ENCODE measurements at places on chromosomes 7 and 10.

DNA sequence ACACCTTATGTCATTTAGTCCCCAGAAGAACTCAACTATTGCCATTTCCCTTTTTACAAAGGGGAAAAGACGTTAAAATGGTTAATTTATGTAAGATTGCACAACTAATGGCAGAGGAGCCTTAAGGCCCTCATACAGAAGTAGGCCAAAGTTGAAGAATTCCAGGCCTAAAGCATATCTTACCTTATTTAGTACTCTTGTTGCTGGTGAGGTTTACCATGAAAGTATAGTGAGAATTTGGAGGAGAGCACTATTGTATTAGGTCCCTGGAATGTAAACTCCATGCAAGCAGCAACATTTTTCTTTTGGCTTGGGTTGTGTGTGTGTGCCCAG, 731 bp upstream of the CRPPA start:
- no peak for DNase-seq

- DNase-seq, result no peak
These were observed 49.3 kb upstream of the AGBL3 start for GRCh38 chr7:134936893-134937510.

- no peak for DNase-seq
These were observed 177.6 kb downstream of the REEP3 start for GRCh38 chr10:63698787-63699150.

DNA sequence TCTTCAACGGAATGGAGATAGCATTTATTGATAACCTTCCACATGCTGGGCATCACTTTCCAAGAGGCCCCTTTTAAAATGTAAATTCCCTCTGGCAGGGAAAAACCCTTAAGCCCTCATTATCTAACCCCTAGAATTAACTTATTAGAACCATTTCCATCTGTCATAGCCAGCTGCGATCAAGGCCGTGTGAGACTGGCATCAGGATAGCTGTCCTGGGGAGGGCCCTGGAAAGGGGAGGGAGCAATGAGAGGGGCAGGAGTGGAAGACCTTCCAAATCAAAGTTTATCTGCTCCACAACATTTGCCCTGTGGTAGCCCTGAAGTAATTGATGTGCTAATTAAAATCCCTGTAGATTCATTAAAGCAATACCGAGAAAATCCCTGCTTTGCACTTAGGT, 45.0 kb upstream of the JAZF1 start:
- DNase-seq, result no peak

- DNase-seq, result no peak
These were observed 29.5 kb downstream of the NAMPT start for GRCh38 chr7:106255246-106255645.

- DNase-seq, result no peak
These were observed 79.6 kb upstream of the STRIP2 start for GRCh38 chr7:129354428-129355157.

DNA sequence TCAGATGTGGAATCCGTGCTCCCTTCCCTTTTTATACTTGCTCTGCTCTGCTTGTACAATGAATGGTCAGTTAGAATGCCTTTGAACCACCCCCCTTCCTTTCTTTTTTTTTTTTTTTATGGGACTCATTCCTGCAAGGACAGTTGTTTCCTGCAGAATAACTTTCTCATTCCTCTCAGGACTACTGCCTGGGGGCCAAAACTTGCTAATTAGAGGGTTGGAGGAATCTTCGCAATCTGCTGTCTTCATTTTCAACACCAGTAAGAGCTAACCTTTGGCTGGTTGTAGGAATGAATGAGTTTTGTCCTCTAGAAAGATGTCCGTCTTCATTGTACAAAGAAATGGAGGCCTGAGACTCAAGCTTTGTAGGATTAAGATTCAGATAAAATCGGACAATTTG, 868.1 kb downstream of the LRMDA start:
- no peak for DNase-seq

DNA sequence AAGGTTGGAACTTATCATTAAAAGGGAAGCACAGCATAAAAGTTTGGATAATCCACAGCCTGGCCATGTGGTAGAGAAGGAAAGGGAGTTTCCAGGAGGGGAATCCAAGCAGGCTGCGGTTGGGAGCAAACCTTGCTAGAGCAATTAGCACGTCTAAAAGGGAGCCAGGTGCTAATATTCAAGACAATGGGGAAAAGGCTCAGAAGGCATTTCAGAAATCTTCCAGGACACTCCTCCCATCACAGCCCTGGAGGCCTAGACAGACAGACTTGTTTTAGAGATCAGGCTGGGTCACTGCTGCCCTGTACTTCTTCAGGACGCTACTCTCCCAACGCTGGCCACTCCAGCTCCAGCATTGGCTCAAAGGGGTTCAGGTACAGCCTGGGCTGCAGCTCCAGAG, 96.2 kb upstream of the KAT6B start:
- DNase-seq, result no peak

GRCh38 chr7:9507290-9507689, 1073.9 kb downstream of the NXPH1 start:
- DNase-seq, result no peak

GRCh38 chr7:36054637-36055036, 98.4 kb upstream of the EEPD1 start:
- DNase-seq, result no peak

DNA sequence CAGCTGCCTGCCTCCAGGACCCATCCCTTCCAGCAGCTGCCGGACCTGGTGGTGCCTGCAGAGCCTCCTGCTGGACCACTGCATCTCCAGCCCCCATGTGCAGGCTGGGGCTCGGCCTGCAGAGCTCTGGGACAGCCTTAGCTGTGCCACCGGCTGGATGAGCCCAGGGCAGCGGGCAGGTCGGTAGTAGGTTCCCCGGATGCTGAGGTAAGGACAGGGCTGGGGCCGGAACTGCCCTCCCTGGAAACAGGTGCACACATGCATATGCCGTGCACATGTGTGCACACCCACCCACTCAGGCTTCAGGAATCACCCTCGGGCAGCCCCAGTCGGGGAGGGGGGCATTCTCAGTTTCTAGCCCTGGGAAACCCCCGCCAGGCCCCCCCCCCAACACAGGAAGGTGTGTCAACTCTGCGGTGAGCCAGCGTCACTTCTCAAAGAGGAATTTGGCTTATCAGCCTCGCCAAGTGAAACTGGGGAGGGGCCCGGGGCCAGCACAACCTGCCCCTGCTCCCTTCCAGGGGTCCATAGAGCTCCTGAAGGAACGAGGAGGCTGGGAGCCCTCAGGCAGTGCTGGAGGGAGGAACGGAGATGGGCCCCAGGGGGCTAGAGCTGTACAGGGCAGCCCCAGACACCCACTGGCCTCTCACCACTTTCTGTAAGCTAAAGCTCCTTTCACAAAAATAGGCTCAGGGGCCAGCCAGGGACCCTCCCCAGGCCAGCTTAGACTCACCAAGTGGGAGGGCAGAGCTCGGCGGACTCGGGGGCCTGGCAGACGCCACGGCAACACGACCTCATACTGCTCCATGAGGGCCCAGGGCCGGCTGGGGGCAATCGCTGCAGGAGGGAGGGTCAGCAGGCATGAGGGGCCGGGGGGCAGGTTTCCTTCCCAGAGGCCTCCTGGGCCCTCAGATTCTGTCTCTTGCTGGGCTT, 1.7 kb downstream of the ADAM8 start:
- DNase-seq, result no peak

DNA sequence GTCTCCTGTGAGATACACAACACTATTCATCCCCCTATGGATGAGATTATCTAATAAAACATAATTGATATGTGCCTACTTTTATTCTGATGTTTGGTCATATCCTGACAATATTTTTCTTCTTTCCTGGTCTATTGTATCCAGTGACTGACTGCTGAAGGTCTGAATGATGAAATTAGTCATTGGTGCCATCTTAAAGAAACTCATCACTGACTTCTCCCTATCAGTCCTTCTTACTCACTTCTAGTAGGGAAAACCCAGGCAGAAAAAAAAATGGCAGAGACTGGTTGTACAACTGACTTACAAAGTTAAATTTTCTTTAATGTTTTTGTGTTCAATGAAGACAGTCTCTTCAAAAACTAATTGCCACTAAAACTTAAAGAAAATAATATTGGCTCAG, 377.4 kb downstream of the HTR7 start:
- DNase-seq, result no peak

GRCh38 chr7:43869867-43870240, 537 bp upstream of the MRPS24 start:
- peak; percentile 38 for DNase-seq

GRCh38 chr10:22683140-22683389, 31.3 kb downstream of the PIP4K2A start:
- DNase-seq, result no peak

- DNase-seq, result no peak
These were observed 88.0 kb downstream of the CPED1 start for GRCh38 chr7:121076350-121077164.

GRCh38 chr7:139035586-139036353, at the start of gene ZC3HAV1L:
Gene ZC3HAV1L, minus strand, starts transcription at chr7:139036042. Its CDS starts 25 bp downstream, at chr7:139036017.
- no peak for DNase-seq

DNA sequence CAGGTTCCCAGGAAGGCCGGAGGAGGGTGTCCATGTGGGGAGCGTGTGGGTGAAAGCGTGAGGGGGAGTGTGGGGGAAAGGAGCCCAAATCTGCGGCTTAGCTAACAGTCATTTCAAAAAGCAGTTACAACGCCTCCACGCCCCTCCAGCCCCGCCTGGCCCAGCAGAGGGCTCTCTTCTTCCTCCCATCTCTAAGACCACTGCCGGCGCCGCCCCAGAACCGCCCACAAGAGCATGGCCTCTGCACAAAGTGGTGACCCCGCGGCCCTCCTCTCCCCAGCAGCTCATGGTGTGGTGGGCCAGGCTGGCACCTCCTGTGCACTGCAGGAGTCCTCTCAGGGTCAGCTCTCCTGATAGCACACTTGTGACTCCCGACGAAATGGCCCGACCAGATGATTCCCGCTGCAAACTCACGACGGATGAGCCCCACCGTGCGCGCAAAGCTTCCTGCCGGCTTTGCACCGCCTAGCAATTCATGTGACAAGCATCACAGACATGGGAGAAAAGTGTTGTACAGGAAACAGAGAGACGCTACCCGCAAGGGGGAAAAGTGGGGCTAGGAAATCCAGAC, 12.4 kb upstream of the HUS1 start:
- DNase-seq, result peak; percentile 75

GRCh38 chr7:51186531-51186930, 130.1 kb downstream of the COBL start:
- DNase-seq, result no peak

GRCh38 chr7:47332681-47333553, 249.0 kb downstream of the TNS3 start:
- no peak for DNase-seq

- DNase-seq, result no peak
These were observed 46.2 kb downstream of the MINDY4 start for GRCh38 chr7:30817371-30817767.

GRCh38 chr10:91219371-91220193, 881 bp upstream of the PCGF5 start:
- no peak for DNase-seq

- DNase-seq, result no peak
These were observed 62.7 kb upstream of the CARD11 start for GRCh38 chr7:3106361-3106826.

GRCh38 chr10:23452033-23452655, 13.3 kb downstream of the OTUD1 start:
- DNase-seq, result no peak

DNA sequence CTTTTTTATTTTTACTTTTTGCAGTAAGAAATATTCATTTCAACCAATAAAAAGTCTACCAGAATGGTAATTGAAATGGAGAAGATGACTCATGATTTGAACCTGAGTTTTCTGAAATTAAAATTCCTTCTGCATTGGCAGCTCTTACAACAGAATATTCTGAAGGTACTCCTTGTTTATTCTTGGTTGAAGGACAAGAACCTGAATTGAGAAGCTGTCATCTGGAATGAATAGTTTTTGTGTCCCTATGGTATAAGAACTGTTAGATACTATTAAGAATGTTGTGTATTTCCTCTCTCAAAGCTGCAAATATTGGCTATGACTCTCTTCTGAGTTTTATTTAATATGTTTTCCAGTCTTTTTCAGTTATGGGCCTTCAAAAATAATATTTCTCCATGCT, 56.1 kb downstream of the CDK1 start:
- no peak for DNase-seq

DNA sequence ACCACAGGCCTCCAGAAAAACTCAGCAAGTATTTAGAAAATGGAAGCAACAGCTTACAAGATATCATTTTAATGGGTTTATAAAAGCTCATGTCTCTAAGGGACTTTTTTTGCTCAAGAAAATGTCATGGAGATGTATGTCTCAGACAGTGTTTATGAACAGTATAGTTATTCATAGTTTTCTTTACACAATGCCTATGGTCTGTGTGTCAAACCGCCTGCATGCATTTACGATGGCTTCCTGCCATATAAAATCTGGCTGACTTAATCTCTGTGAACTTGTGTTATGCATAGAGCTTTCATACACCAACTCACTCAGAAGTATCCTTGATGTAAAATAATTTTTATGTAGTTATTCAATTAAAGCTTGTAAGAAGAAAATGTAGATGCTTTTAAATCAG, 1314.2 kb upstream of the LRRTM3 start:
- DNase-seq, result no peak

DNA sequence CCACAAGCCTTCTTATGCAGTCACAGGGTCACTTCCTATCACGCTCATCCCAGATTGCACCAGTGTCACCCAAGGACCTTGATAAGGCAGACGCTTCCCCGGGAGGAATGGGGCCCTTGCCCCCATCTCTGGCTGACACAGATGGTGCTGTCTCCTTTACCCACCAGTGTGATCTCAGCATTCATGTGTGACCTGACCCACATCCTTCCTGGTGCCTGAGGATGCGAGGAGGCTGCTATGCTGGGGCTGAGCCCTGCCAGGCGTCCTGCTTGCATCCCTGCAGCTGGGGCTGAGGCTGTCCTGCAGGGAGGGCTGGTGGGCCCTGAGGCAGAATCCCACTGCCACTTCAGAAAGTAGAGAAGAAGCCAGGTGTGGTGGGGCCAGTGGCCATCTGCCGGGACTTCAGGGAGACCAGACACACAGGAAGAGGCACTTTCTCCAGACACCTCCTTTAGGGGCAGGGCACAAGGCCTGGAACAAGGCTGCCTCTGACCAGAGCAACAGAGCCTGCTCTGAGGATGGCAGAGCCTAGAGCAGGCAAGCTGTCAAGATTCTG, 35.3 kb downstream of the RASGEF1A start:
- no peak for DNase-seq

- DNase-seq, result no peak
These were observed 925.1 kb downstream of the LRMDA start for GRCh38 chr10:76356557-76356956.

DNA sequence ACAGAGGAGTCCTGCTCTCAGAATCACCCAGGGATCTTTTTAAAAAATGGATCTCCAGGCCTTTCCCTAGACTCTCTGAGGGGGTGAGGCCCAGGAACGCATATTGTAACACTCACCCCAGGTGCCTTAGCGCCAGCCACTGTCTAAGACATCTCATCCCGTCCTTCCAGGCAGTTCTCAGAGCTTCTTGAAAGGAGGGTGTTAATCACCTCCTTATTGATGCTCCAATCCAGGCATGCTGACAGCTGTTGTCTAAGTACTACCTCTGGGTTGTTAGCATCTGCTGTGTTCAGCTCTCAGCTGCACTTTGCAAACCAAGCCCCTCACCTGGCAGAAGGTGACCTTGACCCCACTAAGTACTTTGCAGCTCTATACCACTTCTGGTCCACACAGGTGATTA, 36.0 kb downstream of the KIAA1549 start:
- no peak for DNase-seq

Data from Panc1 (cell line).